ENCODE measurements at places on chromosomes 1 and 21. TPM values are rescaled to one million over a fixed set of nuclear protein-coding genes. Genes with fewer than 3 reads are reported as not detected.
A peak's percentile ranks its signal among the peaks of the same experiment; 100 is the strongest.

GRCh38 chr1:10779201-10779600 is 17.2 kb downstream of the CASZ1 start:
- peak; percentile 76 for DNase-seq

- no peak for DNase-seq
These were observed 63.9 kb downstream of the KCTD3 start for GRCh38 chr1:215631040-215631439.

DNA sequence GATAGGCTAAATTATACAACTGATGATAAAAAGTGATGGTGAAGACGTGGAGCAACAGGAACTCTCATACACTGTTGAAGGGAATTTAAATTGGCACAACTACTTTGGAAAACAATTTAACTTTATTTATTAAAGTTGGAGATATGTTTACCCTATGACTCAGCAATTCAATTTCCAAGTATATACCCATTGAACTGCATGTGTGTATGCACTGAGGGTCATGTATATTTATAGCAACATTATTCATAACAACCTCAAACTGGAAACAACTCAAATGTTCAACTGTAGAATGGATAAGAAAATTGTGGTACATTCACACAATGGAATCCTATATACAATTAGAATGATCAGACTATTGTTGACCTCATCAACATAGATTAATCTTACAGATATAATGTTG is 16.5 kb upstream of the BCAS2 start:
- DNase-seq: no peak

- DNase-seq: peak; percentile 93
These were observed 2.7 kb downstream of the CAPN2 start for GRCh38 chr1:223714849-223715603.

TMEM54 gene
- total RNA-seq: 90.0 TPM

Data from foreskin keratinocyte (primary cell).